Activated CD4-positive, alpha-beta T cell treated with anti-CD3 and anti-CD28 coated beads, Interleukin-2, Interleukin-6, amounts not matched to agents 100 ng/mL and 50 ng/mL, durations not matched to agents 16 hours and 8 hours (primary cell): ENCODE measurements at places on chromosomes 2 and 18.

- DNase-seq, result no peak
Measured at GRCh38 chr2:120770176-120770575, 34.5 kb downstream of the GLI2 start.

DNA sequence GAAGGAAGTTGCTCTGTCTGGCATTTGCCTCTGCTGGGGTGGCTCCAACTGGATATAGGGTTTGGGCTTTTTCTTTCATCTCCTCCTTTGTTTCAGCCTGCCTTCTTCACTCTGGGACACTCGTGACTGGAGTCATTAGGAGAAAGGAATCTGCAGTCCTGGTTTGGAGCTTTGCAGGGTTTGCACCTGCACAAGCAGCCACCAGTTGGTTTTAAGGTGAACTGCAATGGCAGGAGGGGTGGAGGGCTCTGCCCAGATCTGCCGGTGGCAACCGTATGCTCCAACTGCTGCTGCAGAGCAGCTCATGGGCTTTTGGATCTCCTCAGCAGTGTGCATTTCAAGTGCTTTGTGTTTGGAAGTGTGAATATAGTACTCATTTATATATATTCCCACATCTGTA is 131.3 kb upstream of the MGAT5 start:
- no peak for DNase-seq

DNA sequence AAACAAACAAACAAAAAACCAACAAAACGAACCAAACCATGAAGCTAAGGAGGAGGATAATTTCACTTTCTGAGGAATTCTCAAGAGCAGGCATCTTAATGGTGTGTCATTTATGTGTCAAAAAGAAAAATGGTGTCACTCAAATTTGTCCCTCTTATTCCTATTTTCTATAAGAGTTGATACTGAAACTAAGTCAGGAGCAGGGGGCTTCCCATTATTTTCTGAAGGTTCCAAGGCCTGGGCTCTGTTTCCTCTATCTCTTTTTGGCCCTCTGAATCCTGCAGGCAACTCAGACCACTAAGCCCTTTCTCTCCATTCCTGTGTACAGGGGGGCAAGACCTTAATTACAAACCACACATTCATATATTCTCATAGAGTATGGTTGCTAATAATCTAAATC is 44.0 kb upstream of the CD28 start:
- no peak for DNase-seq

DNA sequence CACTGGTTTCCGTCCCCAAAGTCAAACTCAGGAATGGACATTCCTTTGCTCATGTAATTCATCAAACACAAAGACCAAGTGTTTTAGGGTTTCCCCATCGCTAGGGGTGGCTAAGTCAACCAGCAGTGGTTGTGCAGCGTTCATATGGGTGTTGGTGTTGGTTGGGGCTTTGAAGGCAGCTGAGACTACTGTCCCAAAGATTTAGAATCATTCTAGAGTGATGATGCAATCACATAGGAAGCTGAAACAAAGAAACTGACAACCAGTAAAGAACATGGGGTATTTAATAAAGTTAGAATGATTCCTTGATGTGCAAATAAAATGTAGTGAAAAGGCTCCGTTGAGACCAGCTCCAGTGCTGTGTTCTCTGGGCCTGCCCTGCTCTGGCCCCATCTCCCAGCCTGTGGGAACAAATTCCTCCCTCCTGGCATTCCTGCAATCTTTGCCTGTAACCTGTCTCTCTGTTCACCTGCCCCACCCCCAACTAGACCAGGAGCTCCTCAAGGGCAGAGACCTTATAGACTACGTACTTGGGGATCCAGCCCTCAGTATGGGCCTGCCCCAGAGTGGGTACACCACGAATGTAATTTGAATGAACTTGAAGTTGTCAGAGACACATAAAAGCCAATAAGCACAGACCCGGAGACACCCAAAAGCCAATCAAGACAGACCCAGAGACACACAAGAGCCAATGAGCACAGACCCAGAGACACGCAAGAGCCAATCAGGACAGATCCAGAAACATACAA is 191.7 kb upstream of the TWIST2 start:
- no peak for DNase-seq

GRCh38 chr2:133837441-133838094 is 269.3 kb upstream of the NCKAP5 start:
- DNase-seq, result no peak
